ENCODE measurements at places on chromosomes 3 and 15. TPM values are rescaled to one million over a fixed set of nuclear protein-coding genes. Genes with fewer than 3 reads are reported as not detected.

DNA sequence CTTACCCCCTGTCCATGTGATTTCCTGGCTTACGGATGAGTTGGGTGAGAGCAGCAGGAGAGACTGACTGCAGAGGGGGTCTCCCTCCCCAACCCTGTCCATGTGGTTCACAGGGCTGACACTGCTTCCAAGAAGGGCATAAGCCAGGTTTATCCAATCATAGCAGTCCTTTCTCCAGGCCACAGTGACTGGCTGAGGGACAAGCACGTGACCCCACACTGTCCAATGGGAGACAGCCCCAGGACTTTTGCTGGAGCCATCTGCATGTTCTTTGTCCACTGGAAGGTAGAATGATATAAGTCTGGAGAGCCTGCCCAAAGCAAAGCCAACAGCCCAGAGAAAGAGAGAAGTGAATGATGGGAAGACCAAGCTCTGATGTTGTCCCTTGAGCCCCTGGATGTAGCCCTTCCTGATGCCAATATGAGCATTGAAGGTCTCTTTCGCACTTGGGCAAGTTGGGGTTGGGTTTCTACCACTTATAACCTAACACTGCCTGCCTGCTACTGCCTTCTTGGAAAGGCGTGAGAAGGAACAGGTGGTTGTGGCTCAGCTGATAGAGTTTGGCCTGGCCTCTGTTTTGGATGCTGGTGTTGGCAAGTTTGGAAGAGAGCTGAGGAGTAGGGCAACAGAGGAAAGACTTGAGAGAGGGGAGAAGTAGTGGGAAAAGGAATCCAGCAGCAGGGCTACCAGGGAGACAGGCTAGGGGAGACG, 41.3 kb upstream of the GRIP2 start:
- DNase-seq, result no peak

GRCh38 chr3:94063496-94064119, 747 bp downstream of the NSUN3 start:
- DNase-seq, result no peak

- DNase-seq, result no peak
Observed at GRCh38 chr3:15724446-15724845, 73.3 kb downstream of the ANKRD28 start.

- DNase-seq, result no peak
Observed at GRCh38 chr3:119841808-119842471, 60.0 kb downstream of the NR1I2 start.

DNA sequence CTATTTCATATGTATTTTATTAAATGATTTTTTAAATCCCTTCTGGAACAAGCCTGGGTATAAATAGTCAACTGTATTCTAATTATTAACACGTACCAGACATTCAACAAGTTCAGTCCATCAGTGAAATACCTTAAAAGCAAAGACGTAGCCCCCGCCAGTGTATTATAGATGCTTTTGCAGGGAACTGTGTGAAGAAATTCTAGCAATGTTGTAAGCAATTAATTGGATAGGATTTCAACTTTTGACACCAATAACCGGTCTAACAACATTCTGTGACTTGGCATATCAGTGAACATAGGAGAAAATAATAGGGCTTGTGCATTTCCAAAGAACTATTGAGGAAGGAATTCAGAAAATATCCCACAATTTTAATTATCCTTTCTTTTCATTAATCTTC, 67.2 kb upstream of the TGFBR2 start:
- no peak for DNase-seq

DNA sequence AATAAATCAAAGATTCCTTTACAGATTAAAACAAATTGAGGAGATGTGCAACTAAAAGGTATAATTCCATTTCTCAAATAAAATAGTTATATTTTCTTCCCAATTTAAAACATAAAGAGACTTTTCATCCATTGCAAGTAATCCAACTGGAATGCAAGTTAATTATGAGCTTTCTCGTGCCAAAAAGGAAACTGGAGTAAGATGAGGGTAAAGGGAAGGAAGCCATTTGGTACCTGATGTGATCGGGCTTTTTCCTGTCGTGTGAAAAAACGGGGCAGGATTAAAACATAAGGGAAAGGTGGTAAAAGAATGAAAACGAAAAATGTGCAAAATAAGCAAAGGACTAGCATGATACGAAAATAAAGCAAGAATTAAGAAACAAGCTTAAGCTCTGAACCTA, 41.8 kb upstream of the XXYLT1 start:
- DNase-seq, result no peak

DNA sequence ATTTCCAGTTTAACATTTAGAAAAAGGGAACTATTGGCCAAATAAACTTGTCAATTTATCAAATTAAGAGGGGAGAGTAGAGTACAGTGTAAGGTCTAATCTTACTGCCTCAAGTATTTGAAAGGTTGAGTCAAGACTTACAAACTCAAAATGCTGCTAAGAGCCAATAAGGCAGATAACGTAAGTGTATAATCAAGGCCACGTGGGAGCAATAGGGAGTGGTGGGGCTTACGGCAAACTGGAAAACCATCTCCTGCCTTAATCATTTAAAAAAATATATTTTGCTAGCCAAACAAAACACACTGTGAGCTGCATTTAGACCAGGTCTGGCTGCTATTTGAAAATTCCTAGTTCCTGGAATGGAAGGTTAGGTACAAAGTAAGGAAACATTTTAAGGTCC, 107.3 kb upstream of the FRMD4B start:
- DNase-seq, result no peak

DNA sequence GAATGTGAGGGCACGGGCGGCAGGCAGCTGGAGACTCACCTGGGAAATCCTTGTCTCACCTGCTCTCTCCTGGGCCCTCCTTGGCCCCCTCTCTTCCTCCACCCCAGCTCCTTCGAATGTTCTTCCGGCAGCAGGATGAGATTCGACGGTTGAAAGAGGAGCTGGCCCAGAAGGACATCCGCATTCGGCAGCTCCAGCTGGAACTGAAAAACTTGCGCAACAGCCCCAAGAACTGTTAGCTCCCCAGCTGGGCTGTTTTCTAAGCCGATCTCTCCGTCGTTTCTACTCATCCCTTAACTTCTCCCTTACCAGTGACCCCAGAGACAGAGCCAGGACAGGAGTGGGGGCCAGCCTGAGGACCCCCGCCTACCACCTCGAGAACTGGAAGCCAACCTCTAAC, 95.0 kb downstream of the ANP32A start:
- no peak for DNase-seq

GRCh38 chr3:186487819-186488218, 56.4 kb downstream of the CRYGS start:
- DNase-seq, result peak; percentile 52

GRCh38 chr3:18892047-18892446, 256.3 kb upstream of the KCNH8 start:
- DNase-seq, result no peak

GRCh38 chr3:172221547-172221946, 182.2 kb downstream of the FNDC3B start:
- peak; percentile 76 for DNase-seq

- DNase-seq, result no peak
Observed at GRCh38 chr15:60917461-60918145, 311.5 kb downstream of the RORA start.

- no peak for DNase-seq
Observed at GRCh38 chr3:78889348-78889747, 878.5 kb downstream of the ROBO1 start.

DNA sequence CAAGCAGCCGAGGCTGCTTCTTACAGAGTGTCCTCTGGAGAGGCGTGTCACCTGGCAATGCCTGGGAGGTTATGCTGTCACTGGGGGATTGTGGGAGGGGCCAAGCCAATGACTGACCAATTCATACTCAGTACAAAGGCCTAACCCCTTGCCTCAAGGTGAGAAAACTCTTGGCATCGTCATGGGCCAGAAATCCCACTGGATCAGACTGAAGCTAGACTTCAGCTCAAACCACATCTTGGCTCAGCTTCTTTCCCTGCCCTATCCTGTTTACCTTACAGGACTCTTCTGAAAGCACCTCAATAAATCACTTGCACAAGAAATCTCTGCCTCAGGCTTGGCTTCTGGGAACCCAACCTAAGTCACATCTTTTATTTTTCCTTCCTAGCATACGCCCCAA, 9.5 kb downstream of the ANAPC13 start:
- DNase-seq, result no peak

Gene CYP1A1
- total RNA-seq, result 0.45 TPM

Gene RETNLB
- total RNA-seq, result not detected

Gene PRTG
- total RNA-seq, result 93.8 TPM

Gene RTP3
- total RNA-seq, result not detected

Gene ROPN1
- total RNA-seq, result not detected

All from cardiac muscle cell (in vitro differentiated cells and primary cell).